Neural progenitor cell (in vitro differentiated cells): ENCODE measurements at places on chromosomes 6 and 20. TPM values are rescaled to one million over a fixed set of nuclear protein-coding genes. Genes with fewer than 3 reads are reported as not detected.

DNA sequence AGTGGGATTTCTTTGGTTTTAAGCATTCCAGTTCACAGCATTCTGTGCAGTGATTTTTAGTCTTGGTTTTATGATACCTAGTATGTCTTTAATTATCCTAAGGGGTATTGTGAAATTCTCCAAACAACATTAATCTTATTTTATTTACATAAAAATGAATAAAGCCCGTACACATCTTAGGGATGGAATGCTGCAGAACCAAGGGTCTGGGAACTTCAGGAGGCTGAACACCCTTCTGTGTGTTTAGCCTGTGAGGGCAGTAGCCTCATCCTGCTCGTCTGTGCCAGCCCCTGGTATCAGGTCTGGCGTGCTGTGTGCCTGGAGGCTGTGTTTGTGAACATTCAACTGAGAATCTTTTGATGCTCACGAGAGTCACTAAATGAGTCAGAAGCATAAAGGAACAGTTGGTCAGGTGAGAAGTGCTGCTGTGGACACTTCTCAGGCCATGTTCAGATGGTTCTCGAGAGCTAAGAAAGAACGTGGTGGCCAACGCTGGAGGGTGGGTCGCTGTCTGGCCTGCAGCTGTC lies 25.2 kb upstream of the C20orf204 start:
- no peak for DNase-seq

DNA sequence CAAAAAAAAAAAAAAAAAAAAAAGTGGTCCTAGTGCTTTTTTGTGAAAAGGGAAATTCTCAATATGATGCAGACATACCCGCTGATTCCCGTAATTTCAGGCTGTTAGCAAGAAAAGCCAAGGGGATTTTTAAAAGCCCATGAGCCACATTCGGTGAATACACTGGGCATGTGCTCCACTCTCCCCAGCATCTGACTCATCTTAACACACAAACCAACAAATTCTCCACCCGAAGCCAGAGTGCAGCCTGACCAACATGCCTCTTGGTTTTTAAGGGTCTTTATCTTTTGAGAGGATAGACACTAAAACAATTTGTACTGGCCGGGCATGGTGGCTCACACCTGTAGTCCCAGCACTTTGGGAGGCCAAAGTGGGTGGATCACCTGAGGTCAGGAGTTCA lies 45.5 kb upstream of the CD83 start:
- DNase-seq, result no peak

DNA sequence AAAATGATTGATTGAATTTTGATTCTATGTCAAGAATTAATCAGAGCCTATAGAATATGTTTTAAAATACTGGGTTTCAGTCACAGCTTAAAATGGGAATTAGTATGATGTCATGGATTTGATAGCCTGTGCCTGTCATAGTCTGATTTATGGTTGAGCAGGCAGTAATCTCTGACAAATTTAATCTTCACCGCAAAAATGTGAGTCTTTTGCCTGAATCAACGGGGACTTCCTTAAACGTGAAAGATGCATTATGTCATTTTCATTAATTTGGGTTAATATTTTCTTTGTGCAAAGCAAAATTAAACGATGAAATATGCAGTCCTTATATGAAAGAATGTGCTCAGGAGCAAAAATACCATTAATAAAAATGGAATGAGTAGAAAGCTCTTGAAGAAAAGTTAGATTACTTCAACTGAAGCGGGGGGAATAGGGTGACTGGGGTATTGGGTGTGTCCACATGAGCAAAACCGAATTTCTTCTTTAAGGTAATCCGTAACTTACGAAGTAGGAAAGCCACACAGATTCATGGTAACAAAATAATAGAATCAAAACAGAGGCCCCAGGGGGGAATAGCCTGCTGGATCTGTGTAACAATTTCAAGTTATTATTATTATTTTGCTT lies 339.6 kb upstream of the NOX3 start:
- no peak for DNase-seq

CDSN gene
- total RNA-seq, result not detected in 2 replicates

RNF182 gene
- 10.3 and 15.3 TPM in 2 replicates for total RNA-seq

THBD gene
- total RNA-seq, result 0.06 and 0.15 TPM in 2 replicates

DNA sequence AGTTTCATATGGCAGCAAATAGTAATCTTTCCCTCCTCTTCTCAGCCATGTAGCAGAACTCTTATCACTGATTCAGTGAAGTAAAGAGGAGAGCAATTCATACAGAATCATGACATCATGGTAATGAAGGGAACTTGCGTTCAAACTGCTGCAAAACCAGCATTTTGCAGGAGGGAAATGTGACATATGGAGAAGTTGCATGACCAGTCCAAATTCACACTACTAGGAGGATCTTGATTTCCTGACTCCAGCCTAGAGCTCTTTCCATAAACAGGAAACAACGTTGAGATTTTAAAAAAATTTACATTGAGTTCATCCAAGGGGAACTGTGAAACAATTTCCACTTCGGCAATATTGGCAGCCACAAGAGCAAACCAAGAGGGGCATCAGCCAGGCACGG lies 63.8 kb downstream of the MBOAT1 start:
- no peak for DNase-seq

MOCS1 gene
- 11.3 and 17.9 TPM in 2 replicates for total RNA-seq

CENPQ gene
- total RNA-seq, result 31.1 and 48.8 TPM in 2 replicates

GRCh38 chr6:21406316-21406715 lies 187.2 kb upstream of the SOX4 start:
- DNase-seq, result no peak

DEFB124 gene
- total RNA-seq, result not detected in 2 replicates

PRICKLE4 gene
- total RNA-seq, result 1.1 TPM in 1 of 2 replicates, not detected in the other

GRCh38 chr6:99434702-99435530 lies 9.8 kb upstream of the PNISR start:
- DNase-seq, result no peak

- no peak for DNase-seq
Measured at GRCh38 chr6:113047932-113048331, 700.8 kb downstream of the RFPL4B start.

GRCh38 chr20:31966991-31967655 lies 828 bp upstream of the XKR7 start:
- no peak for DNase-seq

SUMO4 gene
- 0.82 and 2.3 TPM in 2 replicates for total RNA-seq

- DNase-seq, result no peak
Measured at GRCh38 chr20:21391972-21392352, 5.4 kb downstream of the NKX2-4 start.

DNA sequence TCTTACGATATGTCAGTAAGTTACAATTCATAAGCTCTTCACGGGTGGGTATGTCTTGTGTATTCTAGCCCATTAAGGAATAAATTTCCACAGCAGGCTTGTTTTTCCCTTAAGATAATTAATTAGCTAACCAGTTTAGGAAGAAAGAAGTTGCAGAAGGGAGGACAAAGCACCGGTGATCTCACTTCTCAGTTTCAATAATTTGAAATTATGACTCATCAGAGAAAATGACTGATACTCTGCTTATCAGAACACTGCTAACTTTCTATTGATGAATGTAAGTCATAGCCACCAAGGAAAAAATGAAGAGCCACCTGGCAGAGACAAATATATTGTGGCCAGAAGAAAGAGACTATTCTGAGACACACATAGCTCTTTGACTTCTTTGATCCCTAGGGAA lies 35.0 kb upstream of the ENTPD6 start:
- no peak for DNase-seq

DNA sequence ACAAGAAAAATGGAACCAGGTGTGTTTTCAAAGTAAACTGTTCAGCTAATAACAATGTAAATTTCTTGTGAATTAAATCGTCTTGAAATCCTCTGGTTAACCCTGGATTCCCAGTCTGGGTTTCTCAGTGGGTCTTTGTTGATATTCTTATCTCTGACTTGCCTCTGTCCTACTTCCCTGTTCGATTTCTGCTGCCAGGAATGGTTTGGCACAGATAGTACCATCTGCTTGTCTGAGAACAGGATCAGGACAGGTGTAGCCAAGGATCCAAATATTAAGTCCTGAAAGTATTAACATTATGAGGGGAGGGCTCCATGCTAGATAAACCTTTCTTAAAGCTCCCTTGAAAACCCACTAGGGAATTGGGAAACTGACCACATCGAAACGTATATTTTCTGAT lies 30.1 kb downstream of the ARFGEF2 start:
- no peak for DNase-seq

DNA sequence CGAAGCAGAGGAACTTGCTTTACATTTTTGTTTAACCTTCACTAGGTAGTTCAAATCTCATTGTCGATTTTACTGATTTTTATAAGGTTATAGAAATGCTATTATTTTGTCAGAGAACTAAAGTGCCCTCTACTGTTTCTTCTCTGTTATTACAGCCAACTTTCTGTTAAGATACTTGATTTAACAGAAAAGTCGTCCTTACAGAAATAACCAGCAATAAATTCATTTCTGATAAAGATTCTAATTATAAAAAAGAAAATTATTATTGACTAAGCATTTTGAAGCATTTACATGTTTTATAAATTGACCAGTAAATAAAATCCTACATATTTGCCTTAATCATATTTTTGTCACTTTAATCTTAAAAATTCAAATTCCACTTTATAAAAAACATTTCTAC lies 60.8 kb downstream of the OGFRL1 start:
- DNase-seq, result peak; percentile 20

SYTL3 gene
- total RNA-seq, result 0.25 TPM in 1 of 2 replicates, not detected in the other

DNA sequence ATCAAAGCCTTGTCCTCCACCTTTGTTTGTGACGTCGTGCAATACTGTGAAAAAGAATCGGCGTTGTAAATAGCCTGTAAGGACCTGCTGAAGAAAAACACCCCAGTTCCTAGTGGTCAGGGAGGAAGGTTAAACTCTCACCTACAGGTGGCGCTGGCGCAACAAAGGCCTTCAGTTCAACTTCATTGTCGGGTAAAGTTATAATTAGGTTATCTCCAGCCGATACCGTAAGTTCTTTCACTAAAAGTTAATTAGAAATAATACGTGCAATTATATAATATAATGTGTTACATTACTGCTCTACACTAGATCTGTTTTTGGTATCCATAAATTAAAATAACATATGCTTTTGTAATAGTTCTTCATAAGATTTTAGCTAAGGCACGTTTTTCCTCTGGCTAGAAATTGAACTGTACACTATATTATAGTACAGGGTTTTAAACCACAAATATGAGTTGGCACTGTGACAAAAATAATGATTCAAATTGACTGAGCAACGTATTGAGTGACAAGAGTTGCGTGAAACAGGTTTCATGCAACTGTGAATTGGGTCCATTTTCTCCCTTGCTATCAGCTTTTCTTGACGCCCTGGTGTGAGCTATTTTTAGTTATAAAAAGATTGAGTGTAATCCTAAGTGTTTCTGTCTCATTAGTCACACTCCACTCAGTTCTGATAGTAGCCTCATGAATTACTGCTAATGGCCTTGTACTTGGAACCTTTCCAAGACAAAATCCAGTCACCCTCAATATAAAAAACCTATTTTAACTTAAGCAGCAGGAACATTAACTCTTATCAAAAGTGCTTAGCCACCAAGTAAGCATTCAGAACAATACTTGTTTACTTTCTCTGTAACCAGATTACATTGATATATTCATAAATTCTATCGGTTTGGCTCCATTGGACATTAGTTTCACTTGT lies 62.3 kb downstream of the KIAA0319 start:
- peak; percentile 79 for DNase-seq

- DNase-seq, result no peak
Measured at GRCh38 chr6:15284743-15285142, 38.9 kb downstream of the JARID2 start.

GRCh38 chr6:170202416-170203135 lies 88.3 kb downstream of the DLL1 start:
- DNase-seq, result no peak

DNA sequence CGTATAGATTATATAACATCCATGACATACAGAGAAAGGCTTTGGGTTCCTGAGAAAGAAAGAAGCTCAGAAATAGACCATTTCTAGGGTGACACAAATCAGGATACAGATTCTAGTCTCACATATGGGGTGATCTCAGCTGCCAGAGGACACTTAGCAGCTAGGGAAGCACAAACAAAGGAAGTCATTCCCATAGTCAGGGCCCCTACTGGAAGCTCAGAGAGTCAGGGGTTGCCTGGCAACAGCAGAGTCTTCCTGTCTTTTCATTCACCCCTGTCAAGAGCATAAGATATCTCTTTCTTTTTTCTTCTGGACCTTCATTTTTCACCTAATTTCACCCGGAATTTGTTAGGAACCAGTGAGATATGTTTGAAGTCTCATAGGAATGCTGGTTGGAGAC lies 81.9 kb upstream of the IYD start:
- no peak for DNase-seq

- DNase-seq, result no peak
Measured at GRCh38 chr6:166639921-166640320, 12.9 kb upstream of the RPS6KA2 start.

TMEM217 gene
- total RNA-seq, result 0.09 TPM in 1 of 2 replicates, not detected in the other

DNA sequence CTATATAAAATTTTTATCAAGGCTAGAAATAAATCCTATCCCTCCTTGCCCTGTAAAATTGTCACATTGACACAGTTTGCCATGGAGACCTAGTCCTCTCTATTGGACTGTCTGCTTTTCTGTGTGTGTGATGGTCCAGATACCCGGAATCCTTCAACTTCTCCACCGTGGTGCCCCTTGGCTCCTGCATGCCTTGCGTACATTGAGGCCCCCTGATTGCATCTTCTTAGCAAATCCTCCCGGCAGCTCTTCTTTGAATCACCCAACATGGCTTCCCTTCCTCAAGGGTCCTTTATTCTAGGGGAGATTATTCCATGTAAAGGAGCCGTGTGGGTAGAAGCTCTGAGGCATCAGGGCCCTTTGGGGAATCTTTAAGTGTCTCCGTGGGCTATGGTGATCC lies 219.5 kb downstream of the CDC5L start:
- no peak for DNase-seq

- DNase-seq, result no peak
Measured at GRCh38 chr6:12112540-12113189, 100.6 kb downstream of the HIVEP1 start.

- DNase-seq, result no peak
Measured at GRCh38 chr20:23291575-23292240, 58.9 kb upstream of the NXT1 start.

GRCh38 chr6:125554456-125554855 lies 195.0 kb upstream of the HEY2 start:
- DNase-seq, result no peak

DNA sequence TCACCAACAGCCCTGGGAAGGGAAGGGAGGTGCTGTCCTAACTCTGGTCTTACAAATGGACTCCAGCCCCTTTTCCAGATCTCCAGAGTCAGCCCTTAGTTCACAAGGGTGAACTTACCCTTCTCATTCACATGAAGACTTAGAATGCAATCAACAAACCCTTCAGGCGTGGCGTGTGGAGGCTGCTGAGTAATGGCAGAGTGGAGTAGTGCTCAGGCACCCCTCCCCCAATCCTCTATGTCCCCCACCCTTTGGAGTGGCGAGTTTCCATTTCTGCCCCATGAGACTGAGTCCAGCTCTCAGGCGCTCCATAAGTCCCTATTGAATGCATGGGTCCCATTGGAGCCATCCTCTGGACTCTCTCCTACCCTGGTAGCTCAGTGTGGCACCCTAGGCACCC lies 3.3 kb downstream of the SNAI1 start:
- no peak for DNase-seq

DNA sequence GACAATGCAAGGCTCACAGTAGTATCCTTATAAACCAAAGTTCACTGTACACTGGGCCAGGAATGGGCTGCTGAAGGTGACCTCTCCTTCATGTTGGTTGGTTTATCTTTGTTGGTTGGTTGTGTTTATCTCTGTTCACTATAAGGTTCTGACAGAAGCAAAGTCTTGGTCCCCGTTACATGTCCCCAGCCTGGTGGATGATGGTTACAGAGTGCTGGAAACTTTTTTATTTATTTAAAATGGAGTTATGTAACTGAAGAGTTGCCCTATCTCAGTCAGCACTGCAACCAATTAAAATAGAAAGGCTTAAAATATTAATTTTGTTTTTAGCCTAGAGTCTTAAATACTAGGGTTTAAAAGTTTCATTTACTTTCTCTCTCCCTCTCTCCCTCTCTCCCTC lies 100.6 kb downstream of the SLC16A10 start:
- no peak for DNase-seq

GRCh38 chr6:147322299-147323162 lies 118.3 kb downstream of the STXBP5 start:
- no peak for DNase-seq
